ENCODE measurements at places on chromosomes 1 and 21.
A peak's percentile ranks its signal among the peaks of the same experiment; 100 is the strongest.

GRCh38 chr1:235503403-235504121 is 690 bp downstream of the B3GALNT2 start:
- peak; percentile 10 for DNase-seq

GRCh38 chr21:33783187-33783979 is 132.2 kb downstream of the ATP5PO start:
- no peak for DNase-seq

GRCh38 chr21:38989745-38990423 is 184.2 kb downstream of the ETS2 start:
- no peak for DNase-seq

DNA sequence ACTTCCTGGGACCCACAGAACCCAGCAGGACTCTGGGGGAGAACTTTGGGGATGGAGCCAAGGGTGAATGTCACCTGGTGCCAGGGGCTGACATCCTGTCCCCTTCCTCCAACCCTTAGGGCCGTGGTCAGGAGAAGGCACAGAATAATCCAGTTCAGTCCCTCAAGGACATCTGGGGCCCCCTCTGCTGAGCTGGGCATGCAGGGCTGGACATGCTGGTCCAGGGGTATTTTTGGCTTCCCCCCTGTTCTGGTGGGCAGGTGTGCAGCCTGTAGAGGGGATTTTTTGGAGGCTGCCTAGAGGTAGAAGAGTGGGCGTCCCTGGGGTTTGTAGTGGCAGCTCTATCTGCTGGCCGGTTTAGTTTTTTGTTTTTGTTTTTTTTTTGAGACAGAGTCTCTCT is 3.4 kb upstream of the CROCC start:
- DNase-seq: no peak

DNA sequence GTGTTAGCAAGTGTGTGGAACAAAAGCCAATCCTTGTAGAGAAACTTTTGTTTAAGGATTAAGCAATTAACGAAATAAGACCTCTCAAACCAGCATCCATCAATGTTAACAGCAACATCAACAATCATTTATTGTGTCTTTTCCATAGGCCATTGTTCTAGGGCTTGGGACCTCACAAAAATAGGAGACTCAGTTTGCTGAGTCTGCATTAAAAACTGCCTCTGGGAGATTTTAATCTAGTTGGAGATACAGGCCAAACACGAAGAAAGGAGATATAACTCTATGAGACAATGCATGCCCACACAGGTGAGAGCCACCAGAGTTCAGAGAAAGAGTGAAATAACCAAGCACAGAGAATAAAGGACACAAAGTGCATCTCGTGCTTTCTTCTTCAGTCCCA is 14.4 kb upstream of the SELP start:
- no peak for DNase-seq

DNA sequence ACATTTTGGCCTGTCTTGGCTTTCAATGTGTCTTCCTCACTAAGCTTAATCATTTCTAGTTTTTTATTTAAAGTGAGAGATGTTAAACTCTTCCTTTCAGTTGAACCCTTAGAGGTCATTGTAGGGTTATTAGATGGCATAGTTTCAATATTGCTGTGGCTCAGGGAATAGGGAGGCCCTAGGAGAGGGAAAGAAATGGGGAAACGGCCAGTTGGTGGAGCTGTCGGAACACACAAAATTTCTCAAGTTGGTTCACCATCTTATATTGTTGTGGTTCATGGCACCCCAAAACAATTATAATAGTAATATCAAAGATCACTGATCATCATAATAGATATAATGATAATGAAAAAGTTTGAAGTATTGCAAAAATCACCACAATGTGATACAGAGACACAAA is 31.4 kb upstream of the KAZN start:
- DNase-seq: no peak

DNA sequence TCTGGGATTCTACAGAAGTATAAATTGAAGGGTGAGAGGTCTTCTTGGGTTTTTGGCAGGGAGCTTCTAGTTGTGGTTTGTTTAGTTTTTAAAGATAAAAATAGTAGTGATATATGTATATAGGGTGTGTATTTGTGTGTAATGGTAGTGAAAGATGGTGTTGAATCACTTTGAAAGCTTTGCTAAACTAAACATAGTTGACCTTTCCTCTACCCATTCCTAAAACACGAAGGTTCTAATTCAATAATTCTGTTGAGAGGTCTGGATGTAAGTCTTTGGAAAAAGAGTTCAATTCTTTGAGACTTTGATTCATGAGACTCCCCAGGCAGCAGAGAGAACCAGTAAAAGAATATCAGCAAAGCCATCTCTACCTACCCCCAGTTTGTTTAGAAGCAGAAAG is 247.9 kb upstream of the DUSP10 start:
- DNase-seq: no peak

DNA sequence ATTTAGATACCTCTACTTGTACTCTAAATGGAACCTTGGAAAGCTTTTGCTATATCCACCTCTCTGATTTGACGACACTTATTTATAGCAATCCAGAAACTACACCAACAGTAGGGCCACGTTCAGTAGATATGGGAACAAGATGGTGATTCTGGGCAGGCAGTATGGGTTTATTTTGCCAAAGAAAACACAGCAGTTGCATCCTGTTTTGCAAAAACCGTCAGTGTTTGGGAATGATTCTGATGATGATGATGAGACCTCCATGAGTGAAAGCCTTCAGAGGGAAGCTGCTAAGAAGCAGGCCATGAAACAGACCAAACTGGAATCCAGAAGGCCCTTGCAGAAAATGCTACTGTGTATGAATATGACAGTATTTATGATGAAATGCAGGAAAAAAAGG is 41.5 kb upstream of the NEXN start:
- DNase-seq: no peak

DNA sequence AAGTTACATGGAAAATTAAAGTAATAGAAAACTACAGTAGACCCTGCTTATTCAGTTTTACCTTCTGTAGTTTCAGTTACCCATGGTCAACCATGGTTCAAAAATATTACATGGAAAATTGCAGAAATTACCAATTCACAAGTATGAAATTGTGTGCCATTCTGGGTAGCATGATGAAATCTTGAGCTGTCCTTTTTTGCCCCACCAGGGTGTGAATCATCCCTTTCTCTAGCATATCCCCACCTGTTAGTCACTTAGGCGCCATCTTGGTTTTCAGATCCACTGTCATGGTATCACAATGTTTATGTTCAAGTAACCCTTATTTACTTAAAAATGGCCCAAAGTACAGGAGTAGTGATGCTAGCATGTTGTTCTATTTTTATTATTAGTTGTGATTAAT is 3.5 kb upstream of the LRIF1 start:
- DNase-seq: no peak

DNA sequence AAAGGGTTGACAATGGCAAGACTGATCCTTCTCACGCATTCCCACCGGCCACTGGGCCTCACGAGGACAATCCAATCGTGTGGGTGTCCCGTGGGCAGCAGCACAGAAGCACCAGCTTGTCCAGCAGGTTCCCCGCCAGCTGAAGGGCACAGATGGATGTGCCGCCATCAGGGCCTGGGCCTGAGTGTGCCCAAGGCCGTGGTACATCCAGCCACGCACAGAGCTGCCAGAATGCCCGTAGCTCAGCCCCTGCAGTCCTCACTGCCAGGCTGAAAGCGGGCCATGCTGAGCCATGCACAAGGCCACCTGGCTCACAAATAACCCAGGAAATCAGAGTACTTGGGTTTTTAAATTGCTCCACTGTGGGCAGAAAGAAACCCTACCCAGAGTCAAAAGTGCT is 7.0 kb downstream of the NPHP4 start:
- no peak for DNase-seq

GRCh38 chr1:155250246-155250632 is 5.0 kb downstream of the ENTREP3 start:
- DNase-seq: no peak

- no peak for DNase-seq
Observed at GRCh38 chr1:230591678-230592077, 50.6 kb upstream of the COG2 start.

DNA sequence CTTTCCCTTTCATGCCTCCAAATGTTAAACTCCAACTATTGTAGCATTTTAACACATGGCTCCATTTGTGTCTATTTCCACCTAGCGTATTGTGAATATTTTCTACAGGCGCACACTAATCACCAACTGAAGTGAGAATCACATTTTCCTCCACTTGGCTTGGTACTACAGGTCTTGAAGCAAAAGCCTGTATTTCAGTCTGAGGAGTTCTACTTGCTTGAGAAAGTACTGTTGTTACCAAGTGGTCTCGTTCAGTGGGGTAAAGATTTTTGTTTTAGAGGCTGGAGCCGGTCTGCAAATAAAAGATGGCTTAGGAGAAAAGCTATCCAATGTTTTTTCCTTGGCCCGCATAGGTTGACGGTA is 550 bp upstream of the PTBP2 start:
- DNase-seq: no peak

DNA sequence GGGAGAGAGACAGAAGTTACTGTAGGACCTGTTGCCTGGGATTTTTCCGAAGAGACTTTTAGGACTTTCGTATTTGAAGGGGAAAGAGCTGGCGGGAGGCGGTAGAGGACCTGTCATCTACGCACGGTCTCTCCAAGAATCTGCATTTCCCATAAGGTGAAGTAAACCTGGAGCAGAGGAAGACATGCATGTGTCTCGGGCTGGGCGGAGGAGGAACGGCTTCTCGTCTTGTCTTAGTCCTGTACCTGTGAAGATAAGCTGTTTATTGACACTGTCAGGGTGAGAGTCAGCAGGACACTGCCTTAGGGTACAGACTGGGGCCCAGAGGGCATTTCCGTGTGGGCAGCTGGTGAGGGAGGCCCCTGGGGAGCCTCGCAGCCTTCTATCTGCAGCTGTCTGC is 123.4 kb upstream of the COL6A1 start:
- no peak for DNase-seq

- DNase-seq: no peak
Observed at GRCh38 chr1:184524248-184524647, 137.4 kb downstream of the C1orf21 start.

- no peak for DNase-seq
Observed at GRCh38 chr1:52937433-52938182, 10.5 kb downstream of the SCP2 start.

GRCh38 chr1:157766792-157767191 is 10.1 kb downstream of the FCRL2 start:
- DNase-seq: no peak

GRCh38 chr1:40226192-40226591 is 21.5 kb upstream of the TMCO2 start:
- no peak for DNase-seq

- DNase-seq: no peak
Observed at GRCh38 chr1:93695411-93696005, 13.9 kb upstream of the BCAR3 start.

- no peak for DNase-seq
Observed at GRCh38 chr21:41847066-41847804, 31.9 kb downstream of the PRDM15 start.

DNA sequence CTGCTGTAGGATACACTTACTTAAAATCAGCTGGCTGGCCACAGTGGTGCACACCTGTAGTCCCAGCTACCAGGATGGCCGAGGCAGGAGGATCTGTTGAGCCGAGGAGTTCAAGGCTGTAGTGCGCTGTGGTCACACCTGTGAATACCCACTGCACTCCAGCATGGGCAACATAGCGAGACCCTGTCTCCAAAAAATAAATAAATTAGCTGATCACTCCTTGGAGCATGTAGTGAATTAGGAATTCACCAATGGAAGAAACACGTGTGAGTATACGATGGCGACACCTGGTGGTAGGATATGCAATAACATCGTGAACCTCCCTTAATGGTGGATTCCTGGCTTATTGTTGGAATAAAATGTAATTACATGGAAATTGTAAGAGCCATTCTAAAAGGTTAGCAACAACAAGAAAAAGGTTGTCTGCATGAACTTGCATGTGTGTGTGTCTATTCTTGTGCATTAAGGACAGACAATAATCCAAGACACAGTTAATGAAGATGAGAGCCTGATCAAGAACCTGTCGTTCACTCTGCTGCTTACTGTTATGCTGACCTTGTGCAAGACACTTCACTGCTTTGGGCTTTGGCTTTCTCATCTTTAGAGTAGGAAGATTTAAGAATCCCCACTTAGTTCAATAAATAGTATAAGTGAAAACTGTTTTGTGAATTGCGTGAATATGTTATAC is 38.6 kb upstream of the COX20 start:
- peak; percentile 67 for DNase-seq

- DNase-seq: no peak
Observed at GRCh38 chr1:176450526-176450925, 12.4 kb upstream of the PAPPA2 start.

GRCh38 chr1:162832470-162832869 is 28.5 kb downstream of the CCDC190 start:
- no peak for DNase-seq

DNA sequence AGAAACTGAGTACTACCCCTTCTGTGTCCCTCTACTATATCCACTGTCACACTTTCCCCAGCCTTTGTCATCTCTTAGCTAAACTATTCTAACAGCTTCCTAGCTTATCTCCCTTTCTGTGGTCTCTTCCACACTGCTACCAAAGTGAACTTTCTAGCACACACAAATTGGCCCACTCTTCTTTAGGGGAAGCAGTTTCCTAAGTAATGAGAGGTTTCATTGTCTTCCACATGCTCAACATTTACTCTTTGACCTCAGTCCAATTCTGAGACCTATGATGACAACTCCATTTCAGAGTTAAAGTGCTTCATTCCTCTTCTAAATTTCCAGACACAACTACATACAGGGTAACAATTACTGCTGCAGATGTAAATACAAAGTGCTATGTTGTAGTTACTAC is 32.9 kb downstream of the SCYL3 start:
- no peak for DNase-seq

DNA sequence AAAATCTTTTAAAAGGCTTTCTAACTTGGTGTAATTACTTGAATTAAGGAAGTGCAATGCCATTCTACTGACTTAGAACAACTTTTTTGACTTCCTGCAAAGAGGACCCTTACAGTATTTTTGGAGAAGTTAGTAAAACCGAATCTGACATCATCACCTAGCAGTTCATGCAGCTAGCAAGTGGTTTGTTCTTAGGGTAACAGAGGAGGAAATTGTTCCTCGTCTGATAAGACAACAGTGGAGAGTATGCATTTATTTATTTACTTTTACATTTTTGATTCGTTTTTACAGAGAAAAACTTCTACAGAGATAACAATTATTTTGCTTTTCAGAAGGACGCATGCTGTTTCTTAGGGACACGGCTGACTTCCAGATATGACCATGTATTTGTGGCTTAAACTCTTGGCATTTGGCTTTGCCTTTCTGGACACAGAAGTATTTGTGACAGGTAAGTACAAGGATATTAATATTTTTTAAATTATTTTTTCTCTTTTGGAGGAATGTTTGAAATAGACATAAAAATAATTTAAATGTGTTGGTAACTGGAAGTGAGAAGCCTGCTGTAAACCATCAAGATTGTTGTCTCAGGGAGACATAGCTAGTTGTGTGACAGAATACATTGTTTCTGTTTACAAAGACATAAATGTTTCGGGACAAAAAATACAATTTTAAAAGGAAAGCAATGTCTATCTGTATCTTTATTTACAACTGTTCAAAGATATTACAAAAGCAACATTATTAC is at the start of gene PTPRC:
Gene PTPRC, plus strand, starts transcription at position 147 of the 742 bp plus-strand sequence. Its CDS starts 229 bp downstream, at position 376.
- DNase-seq: peak; percentile 84

DNA sequence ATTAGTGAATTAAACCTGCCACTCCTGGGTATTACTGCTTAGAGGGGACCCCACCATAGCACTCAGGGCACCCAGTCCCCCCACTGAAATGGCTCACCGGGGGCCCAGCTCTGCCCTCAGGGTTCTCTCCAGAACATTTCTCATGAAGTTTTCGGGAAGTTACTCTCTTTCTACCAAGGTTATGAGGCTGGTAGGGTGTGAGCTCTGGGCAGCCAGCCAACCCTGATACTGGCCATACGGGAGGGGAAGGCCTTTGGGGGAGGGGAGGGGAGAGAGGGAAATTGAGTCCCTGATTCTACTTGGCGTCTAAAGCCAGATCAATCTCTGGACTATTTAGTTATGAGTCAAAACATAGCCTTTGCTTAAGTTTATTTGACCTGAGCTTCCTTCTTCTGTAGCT is 12.9 kb upstream of the PDE9A start:
- no peak for DNase-seq
